ENCODE measurements at places on chromosomes 6 and 20. TPM values are rescaled to one million over a fixed set of nuclear protein-coding genes. Genes with fewer than 3 reads are reported as not detected.

Gene MDFI
- not detected for total RNA-seq

Gene SLC22A16
- not detected for total RNA-seq

Gene TBX18
- total RNA-seq = not detected

Gene PDYN
- total RNA-seq = not detected

Gene DPPA5
- total RNA-seq = not detected

Gene SRSF6
- 61.4 TPM for total RNA-seq

DNA sequence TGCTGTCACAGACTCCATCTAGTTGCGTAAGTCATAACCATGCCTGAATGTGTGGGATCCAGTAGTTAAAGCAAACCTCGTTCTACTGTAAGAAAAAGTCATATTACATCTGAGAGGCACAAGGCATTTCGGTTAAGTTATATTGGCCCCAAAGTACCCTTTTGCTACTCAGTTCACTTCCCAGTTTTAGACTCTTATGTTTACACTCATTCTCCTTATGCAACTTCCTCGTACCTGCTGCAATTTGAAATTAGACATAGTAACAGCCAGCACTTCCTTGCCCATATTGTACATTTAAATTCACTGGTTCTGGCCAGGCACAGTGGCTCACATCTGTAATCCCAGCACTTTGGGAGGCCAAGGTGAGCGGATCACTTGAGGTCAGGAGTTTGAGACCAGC, 37.0 kb downstream of the PEX7 start:
- no peak for DNase-seq
- no peak overlapping the region for H3K27ac ChIP-seq
- H3K4me3 ChIP-seq = no peak overlapping the region
- H3K27me3 ChIP-seq = no peaks in the 10 kb centered on the region
- H3K4me1 ChIP-seq = no peaks in the 10 kb centered on the region
- no peaks in the 10 kb centered on the region for H3K36me3 ChIP-seq

GRCh38 chr20:10051185-10051584, 16.4 kb downstream of the ANKEF1 start:
- no peak for DNase-seq
- no peak overlapping the region for H3K27ac ChIP-seq
- H3K36me3 ChIP-seq = no peaks in the 10 kb centered on the region
- no peaks in the 10 kb centered on the region for H3K27me3 ChIP-seq
- H3K4me3 ChIP-seq = no peak overlapping the region
- H3K4me1 ChIP-seq = peaks cover 5% of the 10 kb centered on the region

DNA sequence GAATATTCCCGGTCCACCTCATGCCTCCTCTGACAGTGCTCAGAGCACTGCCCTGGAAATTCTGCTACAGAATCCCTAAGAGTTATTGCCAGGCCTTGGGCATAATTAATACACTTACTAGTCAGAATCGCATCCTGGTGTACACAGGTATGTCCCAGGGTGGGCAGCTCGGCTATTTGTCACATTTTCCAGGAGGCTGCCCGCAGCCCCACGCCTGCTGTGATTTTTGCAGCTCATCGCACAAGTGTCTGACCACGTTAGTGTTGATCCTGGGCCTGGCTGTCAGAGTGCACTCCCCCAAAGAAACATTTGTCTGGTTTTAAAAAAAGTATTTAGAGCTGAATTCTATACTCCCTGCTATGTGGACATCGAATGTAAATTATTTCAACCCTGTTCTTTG, 105.4 kb downstream of the CD83 start:
- H3K36me3 ChIP-seq = no peaks in the 10 kb centered on the region
- no peaks in the 10 kb centered on the region for H3K27me3 ChIP-seq
- DNase-seq = no peak
- H3K4me1 ChIP-seq = no peaks in the 10 kb centered on the region
- H3K4me3 ChIP-seq = no peak overlapping the region

DNA sequence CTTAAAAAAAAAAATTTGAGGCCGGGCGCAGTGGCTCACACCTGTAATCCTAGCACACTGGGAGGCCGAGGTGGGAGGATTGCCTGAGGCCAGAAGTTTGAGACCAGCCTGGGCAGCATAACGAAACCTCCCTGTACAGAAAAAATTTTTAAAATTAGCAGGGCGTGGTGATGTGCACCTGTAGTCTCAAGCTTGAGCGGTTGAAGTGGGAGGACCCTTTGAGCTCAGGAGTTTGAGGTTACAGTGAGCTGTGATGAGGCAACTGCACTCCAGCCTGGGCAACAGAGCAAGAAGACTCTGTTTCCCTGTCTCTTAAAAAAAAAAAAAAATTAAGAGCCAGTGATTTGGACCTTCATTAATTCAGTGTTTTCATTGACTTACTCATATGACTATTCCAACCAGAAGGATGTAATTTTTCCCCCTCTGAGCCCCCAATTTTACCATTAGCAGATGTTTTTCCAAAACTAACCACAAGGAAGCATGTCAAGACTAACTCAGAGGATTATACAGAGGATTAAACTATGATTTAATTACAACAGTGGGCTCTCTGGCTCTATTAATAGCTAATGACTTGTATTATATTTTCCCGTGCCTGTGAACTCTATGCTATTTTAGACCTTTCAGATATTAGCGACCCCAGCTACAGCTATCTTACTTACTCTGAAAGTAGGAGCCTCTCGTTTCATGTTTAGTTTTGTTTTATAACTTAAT, 75.1 kb downstream of the ARID1B start:
- H3K4me1 ChIP-seq = peaks cover 99% of the 10 kb centered on the region
- H3K36me3 ChIP-seq = no peaks in the 10 kb centered on the region
- H3K27ac ChIP-seq = peak overlapping the region; percentile 84
- DNase-seq = peak; percentile 71

DNA sequence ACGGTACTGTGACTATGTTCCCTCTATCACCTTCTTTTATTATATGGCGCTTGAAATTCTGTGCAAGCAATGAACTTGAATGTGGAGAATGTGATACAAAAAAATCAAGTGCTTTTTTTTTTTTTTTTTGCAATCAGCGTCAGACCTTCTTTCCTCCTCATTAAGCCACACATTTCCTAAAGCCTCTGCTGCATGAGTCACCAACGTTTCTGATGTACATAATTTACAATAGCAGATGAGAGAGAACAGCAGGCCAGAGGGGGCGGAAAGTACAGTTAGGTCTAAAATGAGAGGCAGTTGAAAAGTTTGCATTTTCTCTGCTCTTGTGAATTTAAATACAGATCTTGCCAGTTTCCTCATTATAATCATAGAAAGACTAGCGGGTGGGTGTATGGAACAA, 114.6 kb upstream of the RIPOR2 start:
- DNase-seq = peak; percentile 97
- H3K36me3 ChIP-seq = no peaks in the 10 kb centered on the region
- H3K4me3 ChIP-seq = peak overlapping the region; percentile 58
- peak overlapping the region; percentile 98 for H3K27ac ChIP-seq

DNA sequence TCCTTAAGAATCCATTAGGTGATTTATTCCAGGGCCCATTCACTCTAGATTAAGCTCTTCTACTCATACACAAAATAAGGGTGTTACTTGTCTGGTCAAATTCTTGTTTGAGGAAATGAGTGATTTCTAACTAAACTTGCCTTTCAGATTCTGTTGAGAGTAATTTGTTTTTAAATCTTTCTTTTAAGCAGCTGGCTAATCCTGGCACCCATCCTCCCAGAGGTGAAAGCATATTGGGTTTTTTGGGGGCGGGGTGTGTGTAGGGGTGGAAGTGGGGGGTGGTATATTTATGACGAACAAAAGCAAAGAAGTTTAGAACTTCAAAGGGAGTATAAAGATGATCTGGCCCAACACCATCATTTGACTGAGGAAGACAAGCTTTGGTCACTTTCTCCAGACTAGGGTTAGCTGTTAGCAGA, 94.7 kb downstream of the RTN4IP1 start:
- DNase-seq = no peak
- H3K4me3 ChIP-seq = no peak overlapping the region
- peak overlapping the region; percentile 64 for H3K27ac ChIP-seq

- H3K27me3 ChIP-seq = no peaks in the 10 kb centered on the region
- H3K27ac ChIP-seq = no peak overlapping the region
- H3K36me3 ChIP-seq = no peaks in the 10 kb centered on the region
These were observed 545 bp downstream of the SLC35D3 start for GRCh38 chr6:136922685-136923006.

DNA sequence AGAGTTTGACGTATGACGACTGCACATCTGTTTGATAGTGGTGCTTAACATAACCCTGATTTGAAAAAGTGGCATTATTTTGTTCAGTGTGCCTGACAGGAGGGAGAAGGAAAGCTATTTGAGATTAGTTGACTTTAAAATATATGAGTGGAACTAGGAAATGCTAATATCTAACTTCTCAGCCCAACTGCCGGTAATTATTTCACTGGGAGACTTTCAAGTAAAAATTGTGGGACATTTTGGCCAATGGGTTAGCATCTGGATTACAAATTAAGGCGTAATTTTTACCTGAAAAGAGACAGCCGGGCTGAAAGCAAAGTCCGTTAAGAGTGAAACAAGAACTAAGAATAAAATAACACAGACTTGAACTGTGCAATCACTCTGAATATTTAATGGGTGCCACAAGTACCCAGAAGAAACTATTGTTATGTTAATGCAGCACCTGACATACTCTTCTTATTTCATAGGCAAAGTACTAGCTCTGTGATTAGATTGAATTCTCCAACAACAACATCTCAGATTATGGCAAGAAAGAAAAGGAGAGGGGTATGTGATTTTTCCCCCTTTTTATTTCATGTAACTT, 2.0 kb downstream of the HEY2 start:
- H3K27ac ChIP-seq = no peak overlapping the region
- H3K4me3 ChIP-seq = peak overlapping the region; percentile 75
- H3K36me3 ChIP-seq = no peaks in the 10 kb centered on the region
- peaks cover 48% of the 10 kb centered on the region for H3K4me1 ChIP-seq

- H3K27me3 ChIP-seq = no peaks in the 10 kb centered on the region
- H3K4me1 ChIP-seq = no peaks in the 10 kb centered on the region
- H3K27ac ChIP-seq = no peak overlapping the region
- H3K36me3 ChIP-seq = no peaks in the 10 kb centered on the region
- H3K4me3 ChIP-seq = no peak overlapping the region
- DNase-seq = peak; percentile 88
These were observed 24.1 kb upstream of the ROS1 start for GRCh38 chr6:117449549-117450439.

DNA sequence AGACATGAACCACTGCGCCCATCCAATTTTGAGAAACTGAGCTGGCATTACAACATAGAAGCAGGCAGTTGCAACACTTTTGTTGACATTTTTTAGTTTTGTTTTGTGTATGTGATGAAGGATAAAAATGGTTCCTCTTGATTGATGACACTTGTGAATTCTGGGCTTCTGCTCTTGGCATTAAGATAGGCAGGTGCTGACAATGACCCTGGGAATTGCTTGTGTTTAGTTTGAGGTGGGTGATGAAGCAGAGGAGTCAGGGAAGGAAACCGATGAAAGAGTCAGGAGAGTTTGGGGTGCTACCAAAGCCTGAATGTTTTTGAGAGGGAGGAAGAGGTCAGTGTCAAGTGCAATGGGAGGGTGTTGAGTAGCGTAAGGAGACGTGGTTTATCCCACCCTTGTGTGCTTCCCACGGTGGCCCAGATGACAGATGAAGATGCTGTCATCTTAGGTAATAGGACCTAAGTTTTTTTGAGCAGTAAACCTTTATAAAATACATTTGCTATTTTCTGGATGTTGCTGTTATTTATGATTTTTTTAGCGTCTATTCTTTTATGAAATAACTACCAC, 19.4 kb downstream of the CDS2 start:
- H3K4me1 ChIP-seq = peaks cover 20% of the 10 kb centered on the region
- H3K4me3 ChIP-seq = no peak overlapping the region
- H3K27me3 ChIP-seq = no peaks in the 10 kb centered on the region
- no peaks in the 10 kb centered on the region for H3K36me3 ChIP-seq
- no peak overlapping the region for H3K27ac ChIP-seq

- H3K4me1 ChIP-seq = no peaks in the 10 kb centered on the region
- DNase-seq = no peak
- no peak overlapping the region for H3K4me3 ChIP-seq
- H3K27ac ChIP-seq = no peak overlapping the region
- no peaks in the 10 kb centered on the region for H3K27me3 ChIP-seq
These were observed 134.5 kb downstream of the SMOC2 start for GRCh38 chr6:168575346-168576098.

DNA sequence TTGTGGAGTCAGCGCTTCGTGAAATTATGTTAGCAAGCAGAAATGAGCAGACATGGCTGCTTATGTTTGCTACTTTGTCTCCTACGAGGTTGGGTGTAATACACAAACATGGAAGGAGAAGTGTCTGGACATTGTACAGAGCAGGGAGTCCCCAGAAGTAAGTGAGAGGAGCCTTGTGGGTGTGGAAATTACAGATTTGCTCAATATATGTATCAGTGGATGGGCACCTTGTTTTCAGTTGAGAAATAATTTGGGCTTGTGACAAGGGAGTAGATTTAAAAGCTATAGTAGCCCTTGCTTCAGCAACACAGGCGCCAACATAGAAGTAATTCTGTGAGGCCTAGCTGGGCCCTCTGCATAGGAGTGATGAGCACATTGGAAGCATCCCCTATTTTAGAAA, 49.2 kb downstream of the HECA start:
- peaks cover 34% of the 10 kb centered on the region for H3K36me3 ChIP-seq
- H3K27ac ChIP-seq = no peak overlapping the region
- no peaks in the 10 kb centered on the region for H3K27me3 ChIP-seq
- no peak overlapping the region for H3K4me3 ChIP-seq

DNA sequence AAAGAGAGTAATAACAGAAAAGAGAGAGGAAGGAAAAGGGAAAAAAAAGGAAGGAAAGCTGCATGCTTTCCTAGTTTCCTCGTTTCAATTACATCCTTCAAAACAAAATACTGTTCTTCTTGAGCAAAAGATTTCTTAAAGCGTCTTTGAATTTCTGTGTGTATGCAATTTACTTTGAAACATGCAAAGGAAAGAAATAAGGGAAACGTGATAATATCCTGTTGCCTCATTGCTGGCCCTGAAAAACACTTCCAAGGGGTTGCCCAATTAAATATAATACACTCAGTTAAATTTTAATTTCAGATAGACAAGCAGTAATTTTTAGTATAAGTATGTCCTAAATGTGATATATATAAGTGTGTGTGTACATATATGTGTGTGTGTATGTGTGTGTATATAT, 51.2 kb upstream of the TPD52L1 start:
- DNase-seq = no peak
- no peaks in the 10 kb centered on the region for H3K4me1 ChIP-seq
- H3K27me3 ChIP-seq = no peaks in the 10 kb centered on the region
- no peaks in the 10 kb centered on the region for H3K36me3 ChIP-seq

DNA sequence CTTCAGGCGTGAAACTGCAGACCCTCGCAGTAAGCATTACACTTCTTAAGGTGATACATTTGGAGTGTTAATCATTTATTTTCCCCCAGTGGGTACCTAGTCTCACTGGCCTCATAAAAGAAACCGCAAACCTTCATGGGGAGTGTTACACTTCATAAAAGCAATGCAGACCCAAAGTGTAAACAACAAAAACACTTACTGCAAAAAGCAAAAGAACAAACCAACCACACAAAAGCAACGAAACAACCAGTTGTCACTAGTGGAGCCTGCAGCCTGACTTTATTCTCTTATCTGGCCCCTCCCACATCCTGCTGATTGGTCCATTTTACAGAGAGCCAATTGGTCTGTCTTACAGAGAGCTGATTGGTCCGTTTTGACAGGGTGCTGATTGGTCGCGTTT, 23.8 kb downstream of the LY86 start:
- H3K4me1 ChIP-seq = peaks cover 23% of the 10 kb centered on the region
- H3K36me3 ChIP-seq = peaks cover 41% of the 10 kb centered on the region
- no peak overlapping the region for H3K4me3 ChIP-seq
- DNase-seq = no peak
- H3K27ac ChIP-seq = no peak overlapping the region
